ENCODE measurements at places on chromosomes 2 and 18. TPM values are rescaled to one million over a fixed set of nuclear protein-coding genes. Genes with fewer than 3 reads are reported as not detected.
A peak's percentile ranks its signal among the peaks of the same experiment; 100 is the strongest.

The SNTG2 gene
- not detected for total RNA-seq

The ITPRID2 gene
- total RNA-seq, result 113 TPM

The C1D gene
- 19.1 TPM for total RNA-seq

The SERPINB7 gene
- 71.9 TPM for total RNA-seq

The CNTNAP5 gene
- total RNA-seq, result not detected

The ABCG8 gene
- total RNA-seq, result not detected

The GKN2 gene
- total RNA-seq, result not detected

The PTPRN gene
- not detected for total RNA-seq

The SP100 gene
- total RNA-seq, result 42.5 TPM

DNA sequence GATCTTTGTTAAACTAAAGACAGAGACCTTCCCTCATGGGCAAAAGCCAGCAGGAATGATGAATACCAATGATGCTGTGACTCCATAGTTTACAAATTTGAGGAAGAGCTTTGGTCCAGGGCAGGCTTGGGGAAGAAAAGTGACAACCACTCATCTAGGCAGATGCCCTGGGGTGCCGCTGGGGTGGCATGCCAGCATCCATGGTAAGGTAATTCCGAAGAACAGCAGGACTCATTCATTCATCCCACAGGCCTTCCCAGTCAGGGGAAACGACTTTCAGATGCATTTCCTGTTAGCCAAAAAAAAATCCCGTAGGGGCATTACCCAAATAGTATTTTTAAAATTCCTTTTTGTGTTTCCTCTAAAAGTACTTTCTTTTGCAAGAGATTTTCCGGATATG, 180.7 kb upstream of the SERPINE2 start:
- H3K4me3 ChIP-seq, result no peak overlapping the region
- no peaks in the 10 kb centered on the region for H3K27me3 ChIP-seq
- H3K4me1 ChIP-seq, result peaks cover 28% of the 10 kb centered on the region
- DNase-seq, result no peak
- no peaks in the 10 kb centered on the region for H3K36me3 ChIP-seq

DNA sequence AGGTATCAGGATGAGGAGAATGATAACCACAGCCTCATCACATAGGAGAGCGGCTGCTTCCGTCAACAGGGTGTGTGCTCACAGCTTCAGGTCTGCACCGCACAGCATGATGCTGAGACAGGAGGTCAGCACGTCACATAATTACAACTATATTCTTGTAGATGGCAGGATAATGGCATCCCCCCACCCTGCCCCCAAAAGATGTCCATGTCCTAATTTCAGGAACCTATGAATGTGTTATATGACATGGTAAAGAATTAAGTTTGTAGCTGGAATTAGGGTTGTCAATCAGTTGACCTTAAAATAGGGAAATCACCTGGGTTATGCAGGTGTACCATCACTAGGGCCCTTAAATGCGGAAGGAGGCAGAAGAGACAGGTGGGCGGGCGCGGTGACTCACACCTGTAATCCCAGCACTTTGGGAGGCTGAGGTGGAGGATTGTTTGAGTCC, 73.9 kb downstream of the ARL4C start:
- no peaks in the 10 kb centered on the region for H3K27me3 ChIP-seq
- H3K27ac ChIP-seq, result peak overlapping the region; percentile 50
- no peaks in the 10 kb centered on the region for H3K36me3 ChIP-seq
- H3K4me3 ChIP-seq, result no peak overlapping the region

DNA sequence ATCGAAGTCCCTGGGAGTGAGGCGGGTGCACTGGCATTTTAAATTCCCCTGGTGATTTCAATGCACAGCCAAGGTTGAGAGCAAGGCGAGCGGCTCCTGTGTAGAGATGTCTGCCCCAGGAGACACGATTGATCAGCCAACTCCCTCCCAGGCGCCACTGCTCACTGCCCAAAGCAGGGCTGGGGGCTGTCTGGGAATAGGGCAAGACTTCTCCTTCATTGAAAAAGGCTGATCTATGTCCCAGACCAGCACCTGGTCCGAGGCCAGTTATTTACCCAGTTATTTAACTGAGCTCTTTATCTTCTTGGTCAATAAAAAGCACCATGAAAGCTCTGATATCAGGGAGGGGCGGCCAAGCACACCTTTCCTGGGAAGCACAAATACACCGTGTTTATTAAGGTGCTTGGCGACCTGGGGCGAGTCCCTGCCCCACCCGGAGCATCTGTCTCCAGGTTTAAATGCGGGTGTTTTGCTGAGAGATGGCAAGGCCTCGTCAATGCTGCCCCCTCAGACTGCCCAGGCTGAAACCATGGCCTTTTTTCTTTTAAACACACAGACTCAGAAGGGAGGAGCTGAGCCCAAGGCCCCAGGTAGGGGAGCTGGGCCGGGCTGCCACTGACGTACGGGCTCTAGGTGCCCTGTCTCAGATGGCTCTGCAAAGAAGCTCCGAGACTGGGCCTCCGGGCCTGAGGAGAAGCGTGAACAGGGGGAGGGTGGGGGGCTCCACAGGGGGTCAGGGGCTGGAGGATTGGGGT, 73.9 kb upstream of the HPCAL1 start:
- H3K36me3 ChIP-seq, result no peaks in the 10 kb centered on the region
- no peak overlapping the region for H3K27ac ChIP-seq
- H3K4me1 ChIP-seq, result no peaks in the 10 kb centered on the region
- no peak overlapping the region for H3K4me3 ChIP-seq

- no peak overlapping the region for H3K27ac ChIP-seq
- H3K27me3 ChIP-seq, result no peaks in the 10 kb centered on the region
- no peak for DNase-seq
- peaks cover 1% of the 10 kb centered on the region for H3K4me1 ChIP-seq
- no peak overlapping the region for H3K4me3 ChIP-seq
These were observed 85.5 kb downstream of the ADCYAP1 start for GRCh38 chr18:990197-990596.

DNA sequence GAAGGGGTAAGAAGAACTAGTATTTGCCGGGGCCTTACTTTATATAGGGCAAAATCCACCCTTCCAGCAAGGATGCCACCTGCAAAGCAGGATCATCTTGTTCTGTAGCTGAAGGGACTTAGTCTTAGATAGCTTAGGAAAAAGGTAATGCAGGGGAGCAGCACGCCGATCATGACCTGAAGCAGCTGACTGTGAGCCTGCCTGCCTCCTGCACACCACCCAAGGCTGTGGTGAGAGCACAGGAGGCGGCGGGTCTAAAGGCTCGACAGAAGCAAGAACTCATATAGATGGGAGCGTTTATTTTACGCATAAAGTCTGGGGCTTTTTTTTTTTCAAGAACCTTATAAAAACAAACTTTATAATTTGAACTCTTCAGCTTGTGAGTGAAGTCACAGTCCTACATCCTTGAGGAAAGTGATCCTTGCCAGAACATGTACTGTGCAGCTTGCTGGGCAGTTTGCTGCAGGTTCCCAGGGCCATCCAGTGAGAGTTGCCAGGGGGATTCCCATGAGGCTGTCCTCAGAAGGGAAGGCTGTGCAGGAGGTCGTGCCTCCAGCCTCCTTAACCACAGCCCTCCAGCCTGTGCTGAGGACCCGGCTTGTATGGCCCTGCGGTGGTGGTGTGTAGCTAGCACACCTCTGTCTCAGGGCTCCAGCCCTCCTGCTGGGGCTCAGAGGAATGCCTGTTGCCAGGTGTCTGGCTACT, 92.1 kb downstream of the RNF144A start:
- no peaks in the 10 kb centered on the region for H3K27me3 ChIP-seq
- H3K4me3 ChIP-seq, result no peak overlapping the region
- H3K27ac ChIP-seq, result peak overlapping the region; percentile 99
- no peak for DNase-seq
- no peaks in the 10 kb centered on the region for H3K36me3 ChIP-seq
- peaks cover 67% of the 10 kb centered on the region for H3K4me1 ChIP-seq

DNA sequence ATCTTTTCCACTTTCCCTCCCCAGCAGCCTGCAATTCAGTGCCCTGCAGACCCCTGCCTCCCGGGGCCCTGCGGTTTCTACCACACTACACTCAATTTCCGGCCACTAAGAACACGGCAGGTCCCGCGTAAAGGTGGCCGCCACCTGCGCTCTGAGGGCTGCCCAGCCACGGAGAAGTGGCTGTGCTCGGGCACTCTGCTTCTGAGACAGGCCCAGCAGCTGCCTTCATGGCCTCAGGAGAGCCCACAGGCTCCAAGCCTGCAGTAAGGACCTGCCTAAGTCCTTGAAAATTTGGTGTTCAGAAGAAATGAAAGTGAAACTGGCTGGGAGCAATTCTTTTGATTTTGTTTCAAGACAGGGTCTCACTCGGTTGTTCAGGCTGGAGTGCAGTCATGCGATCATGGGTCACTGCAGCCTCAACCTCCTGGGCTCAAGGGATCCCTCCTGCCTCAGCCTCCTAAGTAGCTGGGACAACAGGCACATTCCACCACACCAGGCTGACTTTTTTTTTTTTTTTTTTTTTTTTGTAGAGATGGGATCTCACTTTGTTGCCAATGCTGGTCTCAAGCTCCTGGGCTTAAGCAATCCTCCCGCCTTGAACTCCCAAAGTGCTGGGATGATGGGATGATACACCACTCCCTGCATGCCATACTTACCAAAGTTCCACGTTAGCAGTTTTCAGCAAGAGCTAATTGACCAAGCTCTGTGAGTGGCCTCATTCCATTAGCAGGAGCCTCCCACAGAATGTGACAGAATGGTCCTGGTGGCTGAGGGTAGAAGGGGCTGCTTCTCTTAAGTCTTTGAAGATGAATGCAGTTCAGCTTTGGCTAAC, 14.6 kb upstream of the ALPP start:
- no peak overlapping the region for H3K27ac ChIP-seq
- H3K4me3 ChIP-seq, result no peak overlapping the region
- H3K27me3 ChIP-seq, result no peaks in the 10 kb centered on the region
- DNase-seq, result no peak
- no peaks in the 10 kb centered on the region for H3K36me3 ChIP-seq

DNA sequence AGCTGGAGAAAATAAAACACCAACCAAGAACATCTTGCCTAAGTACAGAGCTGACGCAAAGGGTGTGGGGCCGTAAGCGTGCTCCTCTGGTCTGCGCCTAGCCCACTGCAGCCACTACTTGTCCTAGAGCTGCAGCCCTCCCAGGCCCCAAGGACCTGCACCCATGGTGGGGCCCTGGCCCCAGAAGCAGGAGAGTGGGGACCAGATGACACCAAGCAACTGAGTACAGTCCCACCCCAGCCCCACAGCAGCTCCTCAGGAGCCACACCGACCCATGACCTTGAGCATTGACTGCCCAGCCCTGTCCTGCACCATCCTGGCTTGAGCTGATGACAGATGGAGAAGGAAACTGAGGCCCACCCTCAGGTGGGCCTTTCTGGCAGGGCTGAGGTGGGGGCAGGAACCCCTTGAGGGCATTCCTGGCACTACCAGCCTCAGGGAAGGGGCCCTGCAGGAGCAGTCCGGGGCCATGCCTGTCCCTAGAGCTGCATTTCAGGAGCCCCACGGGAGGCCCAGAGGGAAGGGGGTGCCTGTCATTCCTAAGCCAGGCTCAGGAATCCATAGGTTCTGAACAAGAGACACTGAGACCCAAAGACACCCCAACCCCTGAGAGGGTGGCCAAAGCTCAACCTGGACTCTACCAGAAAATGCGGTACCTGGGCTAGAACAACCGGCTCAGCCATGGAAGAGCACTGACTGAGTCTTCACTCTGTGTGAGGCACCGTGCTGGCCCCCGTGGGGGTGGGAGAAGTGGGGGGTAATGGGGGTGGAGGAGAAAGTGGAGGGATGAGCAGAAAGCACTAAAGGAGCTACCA, 4.9 kb downstream of the KIF1A start:
- peaks cover 5% of the 10 kb centered on the region for H3K27me3 ChIP-seq
- no peaks in the 10 kb centered on the region for H3K36me3 ChIP-seq
- H3K27ac ChIP-seq, result no peak overlapping the region
- H3K4me3 ChIP-seq, result no peak overlapping the region

GRCh38 chr2:24077879-24078278, 1.8 kb upstream of the SF3B6 start:
- H3K4me3 ChIP-seq, result peak overlapping the region; percentile 97
- H3K4me1 ChIP-seq, result peaks cover 13% of the 10 kb centered on the region
- no peaks in the 10 kb centered on the region for H3K27me3 ChIP-seq
- H3K27ac ChIP-seq, result no peak overlapping the region
- DNase-seq, result no peak

- H3K27me3 ChIP-seq, result no peaks in the 10 kb centered on the region
- no peak for DNase-seq
- H3K4me1 ChIP-seq, result no peaks in the 10 kb centered on the region
- H3K27ac ChIP-seq, result no peak overlapping the region
These were observed 30.1 kb upstream of the CTAGE1 start for GRCh38 chr18:22447792-22448191.

DNA sequence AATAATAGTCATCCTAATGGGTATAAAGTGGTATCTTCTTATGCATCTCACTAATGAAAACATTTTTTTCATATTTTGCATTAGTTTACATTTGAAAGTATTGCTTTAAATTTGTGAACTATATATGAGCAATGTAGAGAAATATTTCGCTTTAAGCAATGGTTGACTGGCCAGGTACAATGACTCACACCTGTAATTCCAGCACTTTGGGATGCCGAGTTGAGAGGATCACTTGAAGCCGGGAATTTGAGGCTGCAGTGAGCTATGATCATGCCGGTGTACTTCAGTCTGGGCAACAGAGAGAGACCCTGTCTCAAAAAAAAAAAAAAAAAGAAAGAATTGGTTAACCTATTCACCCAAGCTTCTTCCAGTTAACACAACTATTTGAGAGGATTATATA, 15.1 kb downstream of the ZCCHC2 start:
- peaks cover 24% of the 10 kb centered on the region for H3K4me1 ChIP-seq
- H3K4me3 ChIP-seq, result 0 out of 2 replicates have a peak overlapping the region, but pooled peaks have one; percentile 12
- no peaks in the 10 kb centered on the region for H3K36me3 ChIP-seq
- no peaks in the 10 kb centered on the region for H3K27me3 ChIP-seq
- H3K27ac ChIP-seq, result no peak overlapping the region
- DNase-seq, result peak; percentile 74

- no peaks in the 10 kb centered on the region for H3K36me3 ChIP-seq
- H3K27ac ChIP-seq, result peak overlapping the region; percentile 82
- peaks cover 32% of the 10 kb centered on the region for H3K4me1 ChIP-seq
- H3K27me3 ChIP-seq, result no peaks in the 10 kb centered on the region
- H3K4me3 ChIP-seq, result no peak overlapping the region
These were observed 392.7 kb upstream of the FANCL start for GRCh38 chr2:58633613-58634365.

DNA sequence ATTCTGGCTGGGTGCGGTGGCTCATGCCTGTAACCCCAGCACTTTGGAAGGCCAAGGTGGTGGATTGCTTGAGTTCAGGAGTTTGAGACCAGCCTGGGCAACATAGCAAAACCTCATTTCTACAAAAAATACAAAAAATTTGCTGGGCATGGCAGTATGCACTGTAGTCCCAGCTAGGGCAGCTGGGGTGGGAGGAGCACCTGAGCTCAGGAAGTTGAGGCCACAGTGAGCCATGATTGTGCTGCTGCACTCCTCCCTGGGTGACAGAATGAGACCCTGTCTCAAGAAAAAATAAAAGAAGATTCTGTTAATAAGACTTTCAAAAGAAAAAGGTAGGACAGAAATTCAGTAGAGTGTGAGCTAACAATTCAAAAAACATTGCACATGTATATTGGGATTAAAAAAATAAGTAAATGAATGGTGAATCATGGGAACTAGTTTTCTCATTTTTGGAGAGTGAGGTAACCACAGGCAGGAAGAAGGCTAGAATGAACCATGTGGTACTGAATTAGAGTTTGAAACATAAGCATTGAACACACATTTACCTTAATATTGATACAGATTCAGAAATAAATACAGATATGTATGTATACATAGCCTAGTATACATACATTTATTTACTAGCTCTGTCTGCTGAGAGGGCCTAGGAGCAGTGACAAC, 53.5 kb downstream of the NCOA1 start:
- H3K36me3 ChIP-seq, result no peaks in the 10 kb centered on the region
- H3K4me3 ChIP-seq, result no peak overlapping the region
- H3K27me3 ChIP-seq, result no peaks in the 10 kb centered on the region
- H3K27ac ChIP-seq, result no peak overlapping the region
- DNase-seq, result no peak

- no peaks in the 10 kb centered on the region for H3K27me3 ChIP-seq
- no peak for DNase-seq
- H3K4me3 ChIP-seq, result no peak overlapping the region
- H3K27ac ChIP-seq, result no peak overlapping the region
- no peaks in the 10 kb centered on the region for H3K36me3 ChIP-seq
- no peaks in the 10 kb centered on the region for H3K4me1 ChIP-seq
These were observed 114.6 kb downstream of the IKZF2 start for GRCh38 chr2:213036836-213037235.
